Stimulated activated CD4-positive, alpha-beta T cell treated with anti-CD3 and anti-CD28 coated beads, Interleukin-4, amount 100 ng/mL, for 1 hour (primary cell): ENCODE measurements at places on chromosomes 3 and 15.

- no peak for DNase-seq
These were observed 511.6 kb downstream of the PLOD2 start for GRCh38 chr3:145649368-145649887.

DNA sequence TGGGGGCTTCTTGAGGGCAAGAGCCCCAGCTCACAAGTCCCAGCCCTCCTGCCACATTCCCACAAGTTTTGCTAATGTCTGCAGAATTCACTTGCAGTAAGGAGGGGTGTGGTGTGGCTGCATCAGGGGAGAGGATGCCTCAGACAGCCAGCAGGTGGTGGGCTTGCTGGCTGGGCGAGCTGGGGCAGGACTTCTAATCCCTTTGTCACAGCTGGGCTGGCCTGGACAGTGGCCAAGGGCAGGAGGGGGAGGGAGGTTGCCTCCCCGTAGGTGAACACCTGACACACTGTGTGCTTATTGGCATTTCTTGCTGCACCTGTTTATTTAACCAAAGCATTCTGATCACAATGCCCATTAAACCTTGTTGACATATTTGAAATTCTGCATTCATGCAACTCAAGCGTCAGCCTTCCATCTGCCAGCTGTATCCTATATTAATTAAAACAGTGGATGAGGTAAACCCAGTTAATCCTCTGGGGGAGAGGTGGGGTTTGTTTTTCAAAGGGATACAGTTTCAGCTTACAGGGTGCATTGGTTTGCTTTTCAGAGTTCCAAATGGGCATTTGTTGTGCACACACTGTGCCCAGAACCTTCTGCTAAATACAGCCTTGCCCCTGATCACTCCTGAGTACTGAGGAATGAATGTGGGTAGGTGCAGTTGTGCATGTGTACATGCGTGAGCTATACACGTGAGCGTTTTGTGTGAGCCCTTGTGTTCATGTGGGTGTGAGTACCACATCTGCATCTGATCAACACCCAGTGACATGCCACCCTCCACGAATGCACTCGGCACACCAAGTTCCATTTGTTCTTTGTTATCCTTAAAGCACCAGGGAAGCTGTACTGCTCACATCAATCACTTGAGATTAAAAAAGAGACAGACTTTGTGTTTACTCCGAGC is 268.7 kb downstream of the XXYLT1 start:
- DNase-seq = peak; percentile 11

DNA sequence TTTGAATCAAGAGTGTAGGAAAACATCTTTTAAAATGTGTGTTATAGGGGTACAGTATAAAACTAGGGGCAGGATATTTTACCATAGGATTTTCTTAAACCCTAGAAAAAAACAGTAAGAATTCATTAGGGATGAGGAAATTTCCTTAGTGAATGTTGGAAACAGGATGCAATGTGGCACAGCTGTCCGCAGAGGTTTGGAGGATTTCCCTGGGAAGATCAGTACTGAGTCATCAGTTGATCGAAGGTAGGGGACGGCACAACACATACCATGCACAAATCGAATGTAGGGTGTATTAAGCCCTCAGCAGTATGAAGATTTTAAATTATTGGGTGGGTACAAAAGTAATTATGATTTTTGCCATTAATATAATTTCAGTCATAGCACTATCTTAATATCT is 49.9 kb downstream of the FNDC3B start:
- no peak for DNase-seq

DNA sequence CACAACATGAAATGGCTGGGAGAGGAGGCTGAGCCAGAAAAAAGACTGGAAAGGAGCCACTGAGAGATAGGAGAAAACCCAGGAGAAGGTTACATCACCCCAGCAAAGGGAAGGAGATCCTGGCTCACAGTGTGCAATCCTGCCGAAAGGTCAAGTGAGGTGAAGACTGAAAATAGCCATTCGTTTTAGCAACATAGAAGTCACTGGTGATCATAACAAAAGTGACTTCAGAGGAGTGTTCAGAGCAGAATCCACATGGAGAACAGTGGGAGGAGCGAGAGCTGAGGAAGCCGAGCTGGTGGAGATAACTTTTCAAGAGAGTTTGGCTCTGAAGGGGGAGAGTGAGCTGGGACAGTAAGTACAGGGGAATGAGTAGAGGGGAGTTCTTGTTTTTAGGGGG is 5.4 kb upstream of the HEG1 start:
- DNase-seq = no peak

GRCh38 chr3:16795581-16795980 is 89.2 kb upstream of the PLCL2 start:
- DNase-seq = no peak

- no peak for DNase-seq
These were observed 3.6 kb downstream of the MAP4 start for GRCh38 chr3:48012659-48013058.

- DNase-seq = no peak
These were observed 218.3 kb upstream of the CFAP20DC start for GRCh38 chr3:59268170-59268569.

GRCh38 chr3:103052236-103052830 is 617.5 kb downstream of the ZPLD1 start:
- DNase-seq = no peak

GRCh38 chr3:72523429-72524151 is 324.7 kb downstream of the SHQ1 start:
- DNase-seq = no peak

GRCh38 chr3:193655831-193656433 is 62.9 kb downstream of the OPA1 start:
- no peak for DNase-seq

DNA sequence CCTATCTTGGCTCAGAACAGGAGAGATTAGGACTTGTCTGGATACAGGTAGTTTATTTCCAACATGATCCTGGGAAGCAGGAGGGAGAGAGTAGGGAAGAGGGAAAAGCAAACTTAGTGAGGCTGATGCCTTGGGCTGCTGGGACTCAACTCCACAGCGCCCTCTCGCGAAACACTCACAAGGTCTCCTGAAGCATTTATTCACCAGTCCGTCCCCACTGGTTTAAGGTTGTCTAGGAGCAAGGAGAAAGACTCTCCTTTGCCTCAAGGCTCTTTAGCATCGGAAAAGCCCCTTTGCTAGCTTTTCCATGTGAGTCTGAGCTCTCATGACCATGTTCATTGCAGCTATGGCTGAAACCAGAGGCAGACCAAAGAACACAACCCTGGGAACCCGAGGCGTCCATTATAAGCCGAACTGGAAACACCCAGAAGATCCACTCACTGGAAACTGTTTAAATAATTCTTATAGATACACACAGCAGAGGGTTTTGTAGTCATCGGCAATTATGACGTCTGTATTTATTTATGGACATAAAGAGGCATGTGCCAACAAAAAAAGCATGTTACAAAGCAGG is 244.5 kb downstream of the CD47 start:
- peak; percentile 43 for DNase-seq
